CD4-positive, alpha-beta T cell treated with Interferon alpha-2 for 1 hour (primary cell): ENCODE measurements at places on chromosomes 2 and 18.

GRCh38 chr2:10868465-10869314 is 43.0 kb upstream of the KCNF1 start:
- no peak for DNase-seq

- DNase-seq: no peak
Observed at GRCh38 chr2:104649866-104650265, 204.0 kb upstream of the POU3F3 start.

GRCh38 chr18:24026457-24026856 is 11.9 kb downstream of the TTC39C start:
- DNase-seq: no peak

DNA sequence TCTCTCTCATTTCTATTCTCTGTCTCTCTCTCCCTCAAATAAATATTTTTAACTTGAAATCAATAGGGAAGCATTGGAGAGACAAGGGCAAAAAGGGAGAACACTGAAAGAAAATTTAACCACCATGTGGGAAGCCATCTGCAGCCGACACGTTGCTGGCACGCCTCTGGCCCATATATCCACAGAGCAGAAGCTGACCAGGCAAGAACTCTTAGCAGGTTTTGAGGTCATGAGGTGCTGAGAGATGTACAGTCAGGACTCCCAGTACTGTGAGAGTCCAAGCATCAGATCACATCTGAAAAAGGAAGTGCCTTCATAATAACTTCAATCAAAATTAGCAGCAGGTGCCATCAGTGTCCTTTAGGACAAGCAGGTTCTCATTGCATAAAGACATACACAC is 156.6 kb downstream of the AKAIN1 start:
- no peak for DNase-seq

DNA sequence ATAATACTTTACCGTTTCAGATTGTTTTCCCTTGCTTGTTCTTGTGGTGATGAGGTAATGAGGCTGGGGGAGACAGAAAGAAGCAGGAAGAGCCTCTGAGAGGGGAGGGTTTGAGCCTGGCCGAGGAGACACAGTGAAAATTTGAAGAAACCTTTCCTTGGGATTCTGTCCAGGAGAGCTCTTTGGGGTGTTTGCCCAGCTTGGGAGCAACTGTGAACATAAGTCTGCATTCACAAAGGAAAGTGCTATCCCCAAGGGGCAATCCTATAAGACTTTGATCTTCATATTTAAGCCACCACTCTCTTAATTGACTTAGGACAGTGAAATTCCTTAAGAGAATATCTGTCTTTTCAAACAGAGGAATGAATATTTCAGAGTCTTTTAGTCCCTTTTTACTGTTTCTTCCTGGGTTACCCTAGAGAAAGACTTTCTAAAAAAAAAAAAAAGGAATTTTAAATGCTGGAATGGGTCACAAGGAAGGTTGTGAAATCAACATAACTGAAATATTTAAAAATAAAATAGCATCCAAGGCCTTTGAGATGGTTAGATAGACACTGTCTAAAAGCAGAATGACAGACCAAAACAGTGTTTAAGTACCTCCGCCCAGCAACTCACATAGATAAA is 52.5 kb upstream of the STAM2 start:
- no peak for DNase-seq

- DNase-seq: no peak
Observed at GRCh38 chr2:10934979-10935350, 23.2 kb downstream of the KCNF1 start.
